ENCODE measurements at places on chromosomes 12 and 14. TPM values are rescaled to one million over a fixed set of nuclear protein-coding genes. Genes with fewer than 3 reads are reported as not detected.

Gene PLD4
- 57.7 TPM for total RNA-seq

Gene KLRG1
- 2.1 TPM for total RNA-seq

Gene CPNE8
- total RNA-seq = 18.8 TPM

Gene HAL
- 0.11 TPM for total RNA-seq

Gene COQ5
- total RNA-seq = 32.1 TPM

Gene ITGB7
- total RNA-seq = 487 TPM

Gene MGST1
- total RNA-seq = 71.3 TPM

Gene SAMD15
- 1.1 TPM for total RNA-seq

Gene AP5M1
- total RNA-seq = 39.1 TPM

Gene TCHP
- 15.0 TPM for total RNA-seq

Gene ZDHHC22
- total RNA-seq = not detected

Gene SMCO2
- total RNA-seq = 0.27 TPM

Gene ZNF605
- 3.6 TPM for total RNA-seq

Gene GALC
- 4.1 TPM for total RNA-seq

Gene MGAT2
- total RNA-seq = 49.5 TPM
